Endodermal cell (in vitro differentiated cells): ENCODE measurements at places on chromosomes 13 and 19.

GRCh38 chr19:46299004-46299509 is 2.2 kb downstream of the HIF3A start:
- peak; percentile 63 for DNase-seq

DNA sequence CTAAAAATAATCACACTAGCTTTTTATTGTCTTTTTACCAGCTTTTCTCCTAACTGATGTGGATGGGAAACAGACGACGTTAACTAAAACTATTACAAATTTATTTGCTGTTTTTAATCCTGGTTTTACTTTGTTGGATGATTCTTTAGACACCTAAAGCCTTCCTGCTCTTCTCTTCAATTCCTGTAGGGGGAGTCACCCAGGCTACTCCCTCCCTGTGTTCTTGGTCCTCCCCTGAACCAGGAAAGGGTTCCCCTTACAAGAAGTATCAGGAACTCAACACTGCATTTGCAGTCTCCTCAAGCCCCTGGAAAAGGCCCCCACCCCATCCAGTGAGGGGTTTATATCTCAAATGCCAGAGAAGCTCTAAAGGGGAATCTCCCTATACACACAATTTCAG is 206.1 kb downstream of the SUCLA2 start:
- no peak for DNase-seq

- DNase-seq: no peak
Observed at GRCh38 chr19:41159881-41160280, 33.1 kb upstream of the CYP2S1 start.

GRCh38 chr13:98206946-98207345 is 29.9 kb upstream of the RNF113B start:
- no peak for DNase-seq
